ENCODE measurements at places on chromosomes 3 and 15. TPM values are rescaled to one million over a fixed set of nuclear protein-coding genes. Genes with fewer than 3 reads are reported as not detected.

LINGO1 gene
- not detected for total RNA-seq

AMIGO3 gene
- total RNA-seq, result not detected

DNA sequence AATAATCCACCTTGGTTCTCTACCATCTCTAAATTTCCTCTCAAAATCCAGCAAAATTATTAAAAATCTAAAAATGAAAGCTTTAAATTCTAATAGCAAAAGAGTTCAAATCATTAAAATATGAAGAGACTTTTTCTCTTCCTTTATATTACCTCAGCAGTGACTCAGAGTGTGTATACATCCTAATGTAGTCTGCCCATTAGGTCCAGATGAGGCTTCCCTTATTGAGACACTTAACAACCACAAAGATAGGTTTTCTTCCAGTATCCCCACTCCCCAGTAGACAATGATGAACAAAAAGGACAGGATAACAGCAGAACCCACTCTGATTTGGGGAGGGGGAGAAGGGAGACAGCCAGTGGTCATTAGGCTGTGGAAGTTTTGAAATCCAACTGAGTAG is 61.5 kb upstream of the DCBLD2 start:
- DNase-seq, result no peak

- no peak for DNase-seq
Observed at GRCh38 chr3:131242201-131242600, 139.4 kb upstream of the NUDT16 start.

- DNase-seq, result peak; percentile 18
Observed at GRCh38 chr3:31765871-31766270, 215.2 kb downstream of the OSBPL10 start.

SPTSSB gene
- not detected for total RNA-seq

ATP13A5 gene
- not detected for total RNA-seq

- no peak for DNase-seq
Observed at GRCh38 chr15:34330279-34330678, 7.3 kb downstream of the SLC12A6 start.

HTR3E gene
- not detected for total RNA-seq

- DNase-seq, result no peak
Observed at GRCh38 chr15:72923289-72923688, 129.0 kb upstream of the NEO1 start.
